ENCODE measurements at places on chromosomes 12 and 14. TPM values are rescaled to one million over a fixed set of nuclear protein-coding genes. Genes with fewer than 3 reads are reported as not detected.
A peak's percentile ranks its signal among the peaks of the same experiment; 100 is the strongest.

The FOXN4 gene
- total RNA-seq: not detected

The ARPC3 gene
- total RNA-seq: 123 TPM

The EVL gene
- 48.3 TPM for total RNA-seq

The RFX4 gene
- total RNA-seq: not detected

The LALBA gene
- total RNA-seq: not detected

The BRMS1L gene
- 15.3 TPM for total RNA-seq

The PAH gene
- total RNA-seq: 0.32 TPM

The FGD4 gene
- total RNA-seq: 15.9 TPM

The GMPR2 gene
- 24.1 TPM for total RNA-seq

The ZC3H10 gene
- total RNA-seq: 7.6 TPM

The AGAP2 gene
- total RNA-seq: 5.0 TPM

DNA sequence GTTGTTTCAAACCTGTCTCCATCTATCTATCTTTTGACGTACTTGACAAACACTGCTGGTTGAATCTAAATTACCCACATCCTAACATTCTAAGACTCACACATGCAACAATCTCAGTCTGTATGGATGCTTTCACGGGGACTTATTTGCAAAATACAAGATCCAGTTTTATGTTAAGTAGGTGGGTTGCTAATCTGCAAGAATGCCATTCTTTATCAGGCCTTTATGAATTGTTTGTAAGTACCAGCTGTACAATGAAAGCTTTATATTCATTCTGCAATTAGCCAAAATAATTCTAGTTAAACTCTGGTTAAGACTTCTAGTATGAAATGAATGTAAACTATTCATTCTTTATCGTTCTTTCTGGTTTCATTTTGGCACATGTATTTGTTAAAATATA, 135.1 kb downstream of the NAV3 start:
- no peak for DNase-seq

- DNase-seq: peak; percentile 38
Measured at GRCh38 chr12:16165506-16165905, 112.0 kb downstream of the SLC15A5 start.

GRCh38 chr12:6053541-6053940, 70.9 kb downstream of the VWF start:
- no peak for DNase-seq

DNA sequence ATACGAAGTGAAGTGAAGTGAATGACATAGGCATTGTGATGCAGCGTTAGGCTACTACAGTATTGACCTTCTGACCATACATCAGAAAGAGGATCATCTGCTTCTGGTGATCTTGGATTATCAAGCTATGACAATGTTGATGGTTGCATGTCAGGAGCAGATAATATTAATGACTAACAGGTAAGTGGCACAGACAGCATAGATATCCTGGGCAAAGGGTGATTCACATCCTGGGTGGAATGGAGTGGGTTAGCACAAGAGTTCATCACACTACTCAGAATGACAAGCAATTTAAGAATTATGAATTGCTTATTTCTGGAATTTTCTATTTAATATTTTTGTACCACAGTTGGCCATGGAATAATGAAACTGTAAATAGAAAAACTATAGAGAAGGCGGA, 397.9 kb upstream of the ATP2B1 start:
- DNase-seq: no peak

DNA sequence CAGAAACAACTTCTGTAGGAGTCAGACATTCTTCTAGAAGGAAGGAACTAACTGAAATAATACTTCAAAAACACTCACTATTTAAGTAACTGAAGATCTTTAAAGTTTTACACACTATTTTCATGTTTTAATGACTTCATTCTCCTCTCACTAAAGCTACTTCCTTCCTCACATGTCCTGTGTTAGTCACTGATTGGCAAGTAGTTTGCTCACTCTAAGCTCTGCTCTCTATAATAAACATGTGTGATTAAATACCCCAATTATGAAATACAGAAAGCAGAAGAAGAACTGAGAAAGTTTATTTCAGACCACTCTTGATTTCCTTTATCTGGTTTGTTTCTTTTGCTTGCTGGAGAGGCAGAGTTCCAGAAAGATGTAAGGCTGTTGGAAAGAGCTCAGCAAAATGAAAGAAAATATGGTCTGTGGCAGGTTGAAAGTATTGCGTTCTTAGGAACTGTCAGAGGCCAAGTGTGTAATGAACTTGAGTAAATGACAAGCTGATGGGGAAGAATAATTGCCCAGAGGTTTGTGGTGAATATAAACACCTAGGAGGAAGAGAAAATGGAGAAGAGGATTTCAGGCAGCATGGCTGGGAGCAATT, 522.0 kb upstream of the SEL1L start:
- DNase-seq: no peak

DNA sequence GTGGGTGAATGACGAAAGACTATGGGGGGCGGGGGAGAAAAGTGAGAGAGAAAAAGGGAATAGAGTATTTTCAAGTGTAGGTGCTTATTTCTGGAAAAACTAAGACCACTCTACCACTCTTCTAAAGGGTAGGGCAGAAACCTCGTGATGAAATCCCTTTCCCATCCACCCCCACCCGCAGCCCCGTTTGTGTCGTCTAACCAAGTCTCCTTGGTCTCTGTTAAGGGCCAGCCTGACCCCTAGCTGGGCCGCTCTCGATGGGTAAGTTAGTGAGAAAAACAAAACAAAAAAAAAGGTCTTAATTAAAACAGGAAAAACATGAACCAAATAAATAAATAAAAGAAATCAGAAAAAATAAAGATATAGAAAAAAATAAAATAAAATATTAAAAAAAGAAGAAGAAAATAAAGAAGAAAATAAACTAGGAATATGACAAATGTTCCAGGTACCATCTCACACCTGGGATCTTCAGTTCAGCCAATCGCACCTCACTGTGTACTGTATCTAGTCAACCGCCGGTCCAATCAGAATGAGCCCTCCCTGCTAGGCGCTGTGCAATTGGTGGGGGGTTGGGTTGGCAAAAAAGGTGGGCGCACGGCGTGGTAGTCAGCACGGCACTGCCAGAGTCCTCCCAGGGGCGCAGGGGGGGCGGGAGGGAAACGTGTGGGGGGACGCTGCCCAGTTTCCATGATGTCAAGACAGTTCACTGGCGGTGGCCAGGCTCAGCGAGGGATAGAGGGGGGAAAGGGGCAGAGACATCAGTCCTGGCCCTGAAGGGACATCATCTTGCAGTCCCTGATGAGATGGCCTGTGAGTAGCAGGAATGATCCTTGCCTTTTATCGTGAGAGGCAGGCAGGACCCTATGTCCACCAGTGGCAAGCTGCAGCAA, 9.8 kb upstream of the CDH24 start:
- no peak for DNase-seq

DNA sequence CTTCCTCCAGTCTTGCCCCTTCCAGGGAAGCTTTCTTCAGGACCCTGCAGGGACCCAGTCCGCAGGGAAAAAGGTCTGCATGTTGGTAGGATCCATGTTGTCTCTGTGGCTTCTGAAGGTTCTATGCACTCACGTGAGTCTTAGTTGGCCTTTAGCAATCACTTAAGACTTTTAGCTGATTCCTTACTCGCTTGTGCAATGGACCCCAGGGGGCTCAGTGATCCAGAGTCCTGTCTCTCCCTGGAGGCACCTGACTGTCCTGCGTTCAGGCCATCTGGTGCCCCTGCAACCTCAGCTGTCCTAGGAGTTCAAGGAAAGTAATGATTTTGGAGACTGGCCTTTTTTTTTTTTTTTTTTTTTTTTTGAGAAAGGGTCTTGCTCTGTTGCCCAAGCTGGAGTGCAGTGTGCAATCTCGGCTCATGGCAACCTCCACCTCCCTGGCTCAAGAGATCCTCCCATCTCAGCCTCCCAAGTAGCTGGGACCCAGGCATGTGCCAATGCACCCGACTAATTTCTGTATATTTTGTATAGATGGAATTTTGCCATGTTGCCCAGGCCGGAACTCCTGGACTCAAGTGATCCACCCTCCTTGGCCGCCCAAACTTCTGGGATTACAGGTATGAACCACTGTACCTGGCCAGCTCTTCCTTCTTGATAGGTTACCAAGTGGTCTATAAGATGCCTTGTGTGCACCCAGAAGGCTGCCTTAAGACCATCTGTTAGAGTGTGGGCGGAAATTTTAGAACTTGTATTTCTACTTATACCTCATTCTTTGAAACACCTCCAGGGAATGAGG, 4.6 kb downstream of the IFI27L2 start:
- no peak for DNase-seq

DNA sequence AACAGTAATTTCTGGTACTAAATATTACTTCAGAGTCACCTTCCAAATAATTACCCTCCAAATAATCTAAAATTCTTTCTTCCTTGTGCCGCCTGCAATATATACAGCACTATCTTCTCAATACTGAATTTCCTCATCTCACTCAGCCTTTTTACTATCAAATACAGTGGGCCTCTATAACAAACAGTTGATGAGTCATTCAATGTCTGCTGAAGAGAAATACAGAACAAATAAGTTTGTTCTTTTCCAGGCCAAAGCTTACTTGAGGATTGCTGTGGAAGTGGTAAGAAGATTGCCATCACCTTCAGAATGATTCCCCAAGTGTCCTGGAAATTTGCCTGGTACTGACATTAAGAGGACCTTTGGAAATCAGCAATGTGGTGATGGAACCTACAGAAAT, 218.2 kb upstream of the ARHGAP5 start:
- DNase-seq: no peak

GRCh38 chr12:124673801-124674617, 106.6 kb upstream of the NCOR2 start:
- DNase-seq: no peak

GRCh38 chr14:69591317-69591716, 16.6 kb upstream of the CCDC177 start:
- DNase-seq: no peak

DNA sequence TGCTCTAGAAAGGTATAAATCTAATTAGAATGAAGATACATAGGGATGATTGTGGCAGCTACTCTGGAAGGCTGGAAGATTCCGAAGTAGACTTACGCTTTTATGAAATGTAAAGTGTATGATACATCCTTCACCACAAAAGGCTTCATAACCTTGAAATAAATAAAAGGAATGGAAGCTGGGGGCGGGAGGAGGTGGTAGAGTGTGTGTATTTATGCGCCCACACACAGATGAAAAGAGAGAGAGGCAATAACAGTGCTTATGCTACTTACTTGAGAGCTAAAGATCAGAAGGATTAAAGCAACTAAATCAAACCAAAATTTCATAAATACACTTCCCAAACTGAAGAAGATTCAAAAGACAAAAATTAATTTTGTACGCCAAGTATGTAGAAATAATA, 30.4 kb downstream of the CBX5 start:
- no peak for DNase-seq
